ENCODE measurements at places on chromosomes 12 and 14. TPM values are rescaled to one million over a fixed set of nuclear protein-coding genes. Genes with fewer than 3 reads are reported as not detected.

Gene RPL36AL
- total RNA-seq = 224 TPM

- H3K4me1 ChIP-seq = peaks cover 15% of the 10 kb centered on the region
- H3K27ac ChIP-seq = no peak overlapping the region
- peak overlapping the region; percentile 20 for H3K4me3 ChIP-seq
- no peak for DNase-seq
Measured at GRCh38 chr14:50335389-50335788, 23.3 kb downstream of the DMAC2L start.

GRCh38 chr12:3217683-3218079, 140.5 kb downstream of the TSPAN9 start:
- H3K27ac ChIP-seq = no peak overlapping the region
- H3K36me3 ChIP-seq = no peaks in the 10 kb centered on the region
- H3K4me1 ChIP-seq = no peaks in the 10 kb centered on the region
- H3K4me3 ChIP-seq = no peak overlapping the region
- no peaks in the 10 kb centered on the region for H3K27me3 ChIP-seq
- DNase-seq = no peak

- H3K27me3 ChIP-seq = no peaks in the 10 kb centered on the region
- H3K36me3 ChIP-seq = no peaks in the 10 kb centered on the region
- H3K4me3 ChIP-seq = no peak overlapping the region
- peaks cover 6% of the 10 kb centered on the region for H3K4me1 ChIP-seq
- no peak overlapping the region for H3K27ac ChIP-seq
Measured at GRCh38 chr14:105385698-105386365, 12.5 kb upstream of the TEX22 start.

Gene ZNF385A
- 0.99 TPM for total RNA-seq

Gene PROX2
- total RNA-seq = not detected

Gene PTHLH
- not detected for total RNA-seq

Gene MRPS35
- total RNA-seq = 59.8 TPM

- no peaks in the 10 kb centered on the region for H3K27me3 ChIP-seq
- peaks cover 5% of the 10 kb centered on the region for H3K36me3 ChIP-seq
- H3K27ac ChIP-seq = no peak overlapping the region
- H3K4me3 ChIP-seq = no peak overlapping the region
- no peak for DNase-seq
- H3K4me1 ChIP-seq = peaks cover 20% of the 10 kb centered on the region
Measured at GRCh38 chr12:92275443-92276154, 130.0 kb upstream of the BTG1 start.

Gene CFAP54
- total RNA-seq = 0.17 TPM

- DNase-seq = no peak
- H3K4me1 ChIP-seq = peaks cover 6% of the 10 kb centered on the region
- H3K4me3 ChIP-seq = no peak overlapping the region
Measured at GRCh38 chr14:93929048-93929535, 1.9 kb downstream of the FAM181A start.

DNA sequence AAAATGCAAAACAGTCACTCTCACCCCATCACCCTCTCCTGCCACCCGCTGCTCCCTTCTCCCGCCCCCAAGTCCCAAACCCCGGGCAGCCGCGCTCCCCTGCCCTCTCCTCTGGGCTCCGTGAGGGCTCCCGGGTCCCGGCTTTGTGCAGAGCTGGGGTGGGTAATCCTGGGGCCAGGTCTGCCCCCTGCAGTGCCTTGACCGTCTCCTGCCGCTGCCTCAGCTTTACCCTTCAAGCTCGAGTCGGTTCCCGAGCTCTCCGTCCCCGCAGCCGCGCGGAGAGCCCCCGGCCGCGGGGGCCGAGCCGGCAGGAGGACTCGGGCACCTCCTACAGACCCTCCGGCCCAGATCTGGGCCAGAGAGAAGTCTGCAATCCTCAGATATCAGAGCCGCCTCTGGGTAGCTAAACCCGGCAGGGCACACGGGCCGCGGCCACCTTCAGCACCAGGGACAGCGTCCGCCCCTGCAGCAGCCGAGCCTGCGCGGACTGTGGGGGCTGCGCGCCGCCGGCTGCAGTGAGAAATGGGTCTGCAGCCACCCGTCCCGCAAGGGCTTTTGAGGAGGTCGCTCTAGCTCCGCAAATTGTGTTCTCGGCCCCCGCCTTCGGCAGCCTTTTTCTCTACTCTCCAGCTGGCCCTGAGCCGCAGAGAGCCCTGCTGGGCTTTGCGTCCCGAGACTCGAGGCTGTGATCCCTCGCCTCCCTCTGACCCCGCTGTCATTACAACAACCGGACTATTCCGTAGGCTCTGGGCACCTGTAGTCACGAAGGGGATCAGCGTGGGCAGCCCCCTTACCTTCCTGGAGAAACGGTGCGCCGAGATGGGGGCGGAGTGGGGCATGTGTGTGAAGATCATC, 1.2 kb downstream of the PRMT8 start:
- H3K4me3 ChIP-seq = no peak overlapping the region
- peaks cover 64% of the 10 kb centered on the region for H3K27me3 ChIP-seq
- DNase-seq = peak; percentile 21
- H3K4me1 ChIP-seq = no peaks in the 10 kb centered on the region
- no peak overlapping the region for H3K27ac ChIP-seq

- no peak overlapping the region for H3K27ac ChIP-seq
- H3K4me3 ChIP-seq = no peak overlapping the region
- no peak for DNase-seq
- H3K4me1 ChIP-seq = no peaks in the 10 kb centered on the region
- H3K27me3 ChIP-seq = peaks cover 8% of the 10 kb centered on the region
- no peaks in the 10 kb centered on the region for H3K36me3 ChIP-seq
Measured at GRCh38 chr12:109770104-109770860, 56.7 kb downstream of the FAM222A start.
